ENCODE measurements at places on chromosomes 16 and 17.
A peak's percentile ranks its signal among the peaks of the same experiment; 100 is the strongest.

GRCh38 chr16:57639172-57639887 lies 10.9 kb downstream of the ADGRG1 start:
- no peak for DNase-seq

GRCh38 chr17:66234611-66235010 lies 5.4 kb upstream of the APOH start:
- no peak for DNase-seq

DNA sequence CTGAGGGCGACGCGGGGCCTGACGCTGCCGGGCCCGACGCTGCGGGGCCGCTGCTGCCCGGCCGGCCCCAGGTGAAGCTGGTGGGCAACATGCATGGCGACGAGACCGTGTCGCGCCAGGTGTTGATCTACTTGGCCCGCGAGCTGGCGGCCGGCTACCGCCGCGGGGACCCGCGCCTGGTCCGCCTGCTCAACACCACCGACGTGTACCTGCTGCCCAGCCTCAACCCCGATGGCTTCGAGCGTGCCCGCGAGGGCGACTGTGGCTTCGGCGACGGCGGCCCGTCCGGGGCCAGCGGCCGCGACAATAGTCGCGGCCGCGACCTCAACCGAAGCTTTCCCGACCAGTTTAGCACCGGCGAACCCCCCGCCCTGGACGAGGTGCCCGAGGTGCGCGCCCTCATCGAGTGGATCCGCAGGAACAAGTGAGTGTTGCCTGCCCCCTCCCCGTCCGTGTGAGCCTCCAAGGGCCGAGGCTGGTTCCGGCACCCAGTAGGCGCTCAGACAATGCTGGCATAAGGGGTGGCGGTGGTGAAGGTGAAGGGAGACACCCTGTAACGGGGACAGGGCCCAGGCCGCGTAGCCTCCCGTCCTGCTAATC lies 676 bp downstream of the CPD start:
- no peak for DNase-seq

DNA sequence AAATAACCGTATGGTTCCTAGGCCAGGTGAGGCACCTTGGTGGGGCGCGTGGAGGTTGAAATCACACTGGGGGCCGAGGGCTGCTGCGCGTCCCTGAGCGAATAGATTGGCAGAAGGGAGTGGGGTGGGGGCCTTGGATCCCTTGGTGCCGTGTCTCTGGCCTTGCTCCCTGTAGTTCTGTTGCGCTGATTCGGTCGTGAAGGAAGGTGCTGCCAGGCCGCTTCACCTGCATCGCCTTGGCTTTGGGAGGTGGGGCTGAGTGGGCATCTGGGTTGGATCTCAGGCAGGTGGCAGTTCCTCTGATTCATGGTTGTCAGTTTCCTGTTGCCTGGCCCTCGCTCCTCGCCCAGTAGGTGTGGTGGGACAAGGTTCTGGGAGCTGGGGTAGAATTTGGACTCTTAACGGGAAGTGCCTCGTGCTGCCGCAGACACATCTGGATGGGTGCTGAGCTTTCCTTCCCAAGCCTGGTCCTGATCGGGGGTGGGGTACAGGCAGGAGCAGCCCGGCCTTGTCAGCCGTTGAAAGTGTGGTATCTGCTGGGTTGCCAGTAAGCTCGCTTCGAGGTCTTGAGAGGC lies 30.1 kb downstream of the PGS1 start:
- no peak for DNase-seq

- no peak for DNase-seq
Observed at GRCh38 chr17:38942696-38943334, 17.4 kb downstream of the LASP1NB start.

DNA sequence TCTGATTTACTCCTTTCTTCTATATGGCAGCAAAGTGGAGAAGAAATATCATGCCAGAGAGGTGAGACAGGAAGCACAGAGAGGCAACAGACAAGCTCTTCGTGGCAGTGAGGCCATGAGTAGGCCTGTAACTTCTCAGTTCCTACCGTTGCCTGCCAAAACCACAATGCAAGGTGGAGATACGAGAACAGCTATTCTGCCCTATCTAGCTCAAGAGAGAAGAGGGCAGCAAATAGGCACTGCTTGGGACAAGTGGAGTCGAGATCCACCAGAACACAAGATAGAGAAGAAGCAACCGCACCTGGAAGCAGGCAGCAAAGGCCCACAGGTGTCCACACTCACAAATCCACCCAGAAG lies 24.8 kb downstream of the RANBP10 start:
- DNase-seq = no peak

DNA sequence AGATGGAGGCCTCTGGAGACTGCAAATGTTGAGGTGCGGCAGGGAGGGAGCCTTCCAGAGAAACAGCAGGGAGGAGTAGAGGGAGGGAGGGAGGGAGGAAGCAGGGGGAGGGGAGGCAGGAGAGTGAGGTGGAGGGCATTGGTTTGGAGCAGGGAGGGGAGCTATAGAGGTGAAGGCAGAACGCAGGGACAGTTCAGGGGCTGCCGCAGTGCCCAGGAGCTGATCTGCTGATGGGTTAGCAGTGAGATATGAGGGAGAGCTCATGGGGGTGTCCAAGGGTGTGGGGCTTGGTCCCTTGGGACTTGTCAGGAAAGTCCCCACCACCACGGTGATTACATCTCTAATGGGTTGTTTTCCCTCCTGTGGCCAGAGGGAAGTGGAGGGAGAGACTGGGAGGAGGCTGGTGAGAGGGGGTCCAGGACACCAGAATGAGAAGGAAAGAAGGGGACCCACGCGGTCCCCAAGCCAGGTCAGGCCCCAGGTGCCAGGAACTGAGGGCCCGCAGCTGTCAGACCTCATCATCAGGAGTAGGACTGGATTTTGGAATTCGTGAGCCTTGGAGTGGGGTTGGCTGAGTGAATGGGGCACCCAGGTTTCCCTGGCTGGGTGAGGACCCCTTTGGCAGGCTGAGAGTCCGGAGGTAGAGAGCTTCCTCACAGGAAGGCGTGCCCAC lies 11.2 kb downstream of the CA4 start:
- DNase-seq = no peak

DNA sequence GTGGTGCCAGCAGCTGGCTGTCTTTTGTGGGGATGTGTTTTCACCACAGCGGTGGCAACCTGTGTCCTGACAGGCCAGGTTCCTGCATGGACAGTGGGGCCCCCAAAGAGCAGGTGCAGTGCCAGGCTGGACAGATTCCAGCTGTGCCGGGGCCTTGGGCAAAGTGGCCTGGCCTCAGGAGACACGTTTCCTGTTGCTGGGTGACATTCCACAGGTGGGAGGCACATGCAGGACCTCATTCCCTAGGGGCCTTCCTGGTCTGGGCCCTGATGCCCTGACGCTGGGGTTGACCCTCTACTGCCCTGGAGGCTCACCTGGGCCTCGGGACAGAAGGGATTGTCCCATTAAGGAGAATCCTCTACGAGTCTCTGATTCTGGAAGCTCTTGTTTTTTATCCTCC lies 182.4 kb downstream of the RAB11FIP4 start:
- no peak for DNase-seq

GRCh38 chr16:12017558-12017957 lies 41.0 kb downstream of the SNX29 start:
- no peak for DNase-seq

- peak; percentile 76 for DNase-seq
Observed at GRCh38 chr17:2393174-2393953, 7.5 kb downstream of the MNT start.

DNA sequence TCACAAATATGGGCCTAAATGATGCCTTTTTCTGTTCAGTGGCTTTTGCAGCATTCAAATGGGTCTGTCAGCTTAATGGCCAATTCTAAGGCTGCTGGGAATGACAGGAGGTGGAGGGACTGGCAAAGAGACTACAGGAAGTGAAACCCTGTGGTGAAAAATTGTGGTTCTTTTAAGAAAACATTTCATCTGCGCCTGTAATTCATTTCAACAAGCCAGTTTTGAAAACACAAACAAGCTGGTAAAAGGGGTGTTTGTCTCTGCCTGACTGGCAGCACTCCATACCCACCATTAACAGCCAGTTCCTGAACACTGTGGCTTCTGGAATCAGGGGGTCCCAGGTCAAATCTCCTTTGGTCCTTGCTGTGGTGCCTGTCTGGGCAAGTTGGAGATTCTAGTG lies 3.6 kb upstream of the KDM8 start:
- DNase-seq = no peak

DNA sequence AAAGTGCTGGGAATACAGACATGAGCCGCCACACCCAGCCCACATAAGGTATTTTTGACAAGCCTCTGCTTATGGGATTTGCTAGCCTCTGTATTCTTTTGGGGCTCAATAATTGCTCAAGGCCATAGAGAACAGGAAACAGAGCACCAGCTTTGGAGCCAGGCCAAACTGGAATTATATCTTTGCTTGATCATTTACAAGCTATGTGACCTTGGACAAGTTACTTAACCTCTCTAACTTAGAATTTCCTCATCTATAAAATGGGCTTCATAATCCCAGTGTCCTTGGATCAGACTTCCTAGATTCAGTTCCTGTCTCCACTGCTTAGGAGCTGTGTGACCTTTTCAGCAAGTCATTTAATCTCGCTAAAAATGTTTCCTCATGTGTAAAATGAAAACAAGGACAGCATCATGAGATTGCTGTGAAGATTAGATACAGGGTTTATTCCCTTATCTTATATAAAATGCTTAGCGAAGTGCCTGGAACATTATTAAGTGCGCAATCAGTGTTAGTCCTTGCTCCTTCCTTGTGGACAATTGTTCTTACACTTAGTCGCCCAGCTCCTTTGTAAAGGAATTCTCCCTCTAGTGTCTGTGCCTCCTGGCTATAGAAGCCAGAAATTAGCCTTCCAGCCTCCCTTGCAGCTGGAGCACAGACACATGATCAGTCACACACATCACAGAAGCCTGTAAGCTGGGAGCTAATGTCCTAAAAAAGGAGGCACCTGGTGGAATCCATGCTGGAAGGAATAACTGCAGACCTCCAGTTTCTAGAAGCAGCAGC lies 16.6 kb downstream of the KRT9 start:
- DNase-seq = no peak

- DNase-seq = no peak
Observed at GRCh38 chr17:45990886-45991285, 8.2 kb upstream of the STH start.

GRCh38 chr16:70604407-70605282 lies 41.7 kb upstream of the IL34 start:
- DNase-seq = no peak
